ENCODE measurements at places on chromosomes 13 and 19. TPM values are rescaled to one million over a fixed set of nuclear protein-coding genes. Genes with fewer than 3 reads are reported as not detected.

IGSF23 gene
- not detected for total RNA-seq

COX7A1 gene
- not detected for total RNA-seq

DKKL1 gene
- not detected for total RNA-seq

PROZ gene
- total RNA-seq = not detected

TMEM143 gene
- 15.7 TPM for total RNA-seq

ZNF626 gene
- 1.2 TPM for total RNA-seq

TNNT1 gene
- total RNA-seq = 1.6 TPM

DNA sequence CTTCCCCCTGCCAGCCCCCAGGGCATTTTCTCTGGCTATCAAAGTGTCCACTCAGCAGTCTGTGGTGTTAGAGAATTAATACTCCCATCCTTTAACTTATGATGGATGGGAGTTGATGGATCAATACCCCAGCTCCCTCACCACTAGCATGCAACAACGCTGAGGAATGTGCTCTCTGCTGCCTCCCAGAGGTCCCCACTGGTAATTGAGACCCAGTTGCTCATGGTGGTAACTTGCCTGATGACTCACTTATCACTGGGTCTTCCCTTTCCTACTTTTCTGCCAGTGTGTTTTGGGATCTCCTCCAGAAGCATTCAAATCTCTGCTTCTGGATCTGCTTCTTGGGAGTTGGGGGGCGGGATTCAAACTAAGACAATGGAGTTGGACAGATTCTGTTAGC is 20.3 kb upstream of the CACNA1A start:
- peaks cover 18% of the 10 kb centered on the region for H3K27me3 ChIP-seq
- no peaks in the 10 kb centered on the region for H3K4me1 ChIP-seq
- no peak overlapping the region for H3K4me3 ChIP-seq
- no peak for DNase-seq

GRCh38 chr13:106172176-106172905 is 363.1 kb downstream of the EFNB2 start:
- H3K4me3 ChIP-seq = no peak overlapping the region
- H3K4me1 ChIP-seq = no peaks in the 10 kb centered on the region
- H3K27me3 ChIP-seq = no peaks in the 10 kb centered on the region
- H3K27ac ChIP-seq = no peak overlapping the region

GRCh38 chr19:47497821-47498520 is 14.0 kb upstream of the KPTN start:
- H3K36me3 ChIP-seq = no peaks in the 10 kb centered on the region
- DNase-seq = no peak
- H3K4me1 ChIP-seq = no peaks in the 10 kb centered on the region
- H3K27me3 ChIP-seq = no peaks in the 10 kb centered on the region
- no peak overlapping the region for H3K4me3 ChIP-seq

GRCh38 chr13:54965881-54966280 is 1937.3 kb downstream of the OLFM4 start:
- H3K4me3 ChIP-seq = no peak overlapping the region
- no peaks in the 10 kb centered on the region for H3K4me1 ChIP-seq
- H3K27ac ChIP-seq = no peak overlapping the region
- H3K36me3 ChIP-seq = no peaks in the 10 kb centered on the region

- peak overlapping the region; percentile 55 for H3K27ac ChIP-seq
- no peaks in the 10 kb centered on the region for H3K36me3 ChIP-seq
Observed at GRCh38 chr19:55251341-55252081, 7.3 kb downstream of the PPP6R1 start.

- H3K4me3 ChIP-seq = no peak overlapping the region
- H3K4me1 ChIP-seq = peaks cover 7% of the 10 kb centered on the region
- H3K27ac ChIP-seq = no peak overlapping the region
Observed at GRCh38 chr19:45713141-45713540, 17.6 kb downstream of the FBXO46 start.

- H3K4me3 ChIP-seq = no peak overlapping the region
- H3K27ac ChIP-seq = no peak overlapping the region
- no peaks in the 10 kb centered on the region for H3K4me1 ChIP-seq
- H3K27me3 ChIP-seq = no peaks in the 10 kb centered on the region
- no peak for DNase-seq
Observed at GRCh38 chr19:32232449-32232848, 113.0 kb upstream of the ZNF507 start.

DNA sequence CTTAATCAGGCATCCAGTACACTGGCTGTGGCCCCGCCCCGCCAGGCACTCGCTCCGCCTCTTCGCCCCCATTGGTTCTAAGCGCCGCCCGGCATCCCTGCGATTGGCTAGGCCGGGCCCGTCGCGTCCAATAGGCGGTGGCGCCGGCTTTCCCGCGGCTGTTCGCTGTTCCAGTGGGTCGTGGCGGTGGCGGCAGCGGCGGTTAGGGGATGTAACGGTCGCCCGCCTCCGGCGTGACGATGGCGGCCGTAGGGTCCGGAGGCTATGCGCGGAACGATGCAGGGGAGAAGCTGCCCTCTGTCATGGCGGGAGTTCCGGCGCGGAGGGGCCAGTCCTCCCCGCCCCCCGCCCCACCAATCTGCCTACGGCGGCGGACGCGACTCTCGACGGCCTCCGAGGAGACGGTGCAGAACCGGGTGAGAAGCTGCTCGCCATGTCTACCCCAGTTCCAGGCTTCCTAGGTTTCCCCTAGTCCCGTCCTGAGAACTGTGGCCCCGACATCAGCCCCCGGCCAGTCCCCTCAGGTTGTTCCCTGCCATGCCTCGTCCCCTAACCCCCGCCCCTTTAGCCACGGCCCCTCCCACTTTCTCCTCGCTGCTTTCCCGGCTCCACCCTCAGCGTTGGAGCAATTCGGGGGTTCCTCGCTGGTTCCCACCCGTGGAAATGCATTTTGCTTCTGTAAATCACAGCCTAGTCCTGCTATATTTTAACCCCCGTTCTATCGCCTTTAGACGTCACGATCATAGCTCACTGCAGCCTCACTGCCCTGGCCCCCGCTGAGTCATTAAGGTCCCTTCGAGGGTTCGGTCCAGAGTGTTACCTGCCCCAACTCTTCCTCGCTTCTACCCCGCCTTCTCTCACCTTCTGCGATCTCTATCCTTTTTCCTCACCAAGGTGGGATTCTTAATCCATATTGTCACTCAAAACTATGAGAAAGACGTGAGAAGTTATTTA is at the start of gene WDR62:
WDR62 (plus strand) TSS at position 165 of the 954 bp plus-strand sequence; CDS start at position 240, 75 bp downstream.
- no peaks in the 10 kb centered on the region for H3K27me3 ChIP-seq
- peak within 1 kb of the TSS; percentile 99 for H3K27ac ChIP-seq
- no peaks in the 10 kb centered on the region for H3K36me3 ChIP-seq
- H3K4me1 ChIP-seq = peaks cover 18% of the 10 kb centered on the region

DNA sequence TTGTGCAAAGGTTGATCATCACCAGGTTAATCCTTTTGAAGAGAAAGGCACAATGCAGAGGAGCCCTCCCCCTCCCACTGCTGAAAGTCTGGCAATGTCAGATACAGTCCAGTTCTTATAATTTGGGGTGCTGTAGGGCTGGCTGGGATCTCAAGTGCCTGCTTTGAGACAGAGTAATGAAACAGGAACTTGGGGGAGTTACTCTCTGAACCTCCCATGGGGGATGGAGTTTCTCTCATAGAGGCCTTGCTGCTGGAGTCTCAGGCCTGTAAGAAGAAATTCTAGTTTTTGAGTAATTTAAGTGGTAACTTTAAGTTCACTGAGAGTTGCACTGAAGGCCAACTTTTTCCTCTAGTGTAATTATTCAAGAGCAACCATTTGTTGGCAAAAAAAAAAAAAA is 410.5 kb downstream of the KCNRG start:
- peaks cover 13% of the 10 kb centered on the region for H3K4me1 ChIP-seq
- H3K4me3 ChIP-seq = no peak overlapping the region
- no peaks in the 10 kb centered on the region for H3K36me3 ChIP-seq
- DNase-seq = no peak

Data from transverse colon (tissue), 4 donors.